ENCODE measurements at places on chromosomes 1 and 21. TPM values are rescaled to one million over a fixed set of nuclear protein-coding genes. Genes with fewer than 3 reads are reported as not detected.

The PLCH2 gene
- 0.29 TPM for total RNA-seq

The OPRD1 gene
- total RNA-seq: 0.24 TPM

- DNase-seq: no peak
Observed at GRCh38 chr1:158607296-158607695, 2.2 kb downstream of the OR10Z1 start.

DNA sequence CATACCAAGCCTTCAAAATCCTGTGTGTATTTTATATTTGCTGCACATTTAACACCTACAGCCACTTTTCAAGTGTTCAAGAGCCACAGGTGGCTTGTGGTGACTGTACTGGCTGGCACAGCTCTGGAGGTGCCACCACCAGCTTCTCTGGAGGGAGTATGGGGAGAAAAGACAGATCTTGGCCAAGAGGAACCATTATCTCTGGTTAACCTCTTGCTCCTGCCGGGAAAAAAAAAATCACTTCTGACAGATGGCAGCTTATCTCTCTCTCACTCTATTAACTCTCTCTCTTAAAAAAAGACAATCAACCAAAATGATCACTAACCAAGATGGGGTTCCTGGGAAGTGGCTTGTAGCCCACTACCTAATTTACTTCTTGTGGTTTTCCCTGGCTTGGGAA is 1.2 kb upstream of the RIIAD1 start:
- DNase-seq: no peak
